ENCODE measurements at places on chromosomes 6 and 20. TPM values are rescaled to one million over a fixed set of nuclear protein-coding genes. Genes with fewer than 3 reads are reported as not detected.

Gene CST4
- total RNA-seq: not detected

DNA sequence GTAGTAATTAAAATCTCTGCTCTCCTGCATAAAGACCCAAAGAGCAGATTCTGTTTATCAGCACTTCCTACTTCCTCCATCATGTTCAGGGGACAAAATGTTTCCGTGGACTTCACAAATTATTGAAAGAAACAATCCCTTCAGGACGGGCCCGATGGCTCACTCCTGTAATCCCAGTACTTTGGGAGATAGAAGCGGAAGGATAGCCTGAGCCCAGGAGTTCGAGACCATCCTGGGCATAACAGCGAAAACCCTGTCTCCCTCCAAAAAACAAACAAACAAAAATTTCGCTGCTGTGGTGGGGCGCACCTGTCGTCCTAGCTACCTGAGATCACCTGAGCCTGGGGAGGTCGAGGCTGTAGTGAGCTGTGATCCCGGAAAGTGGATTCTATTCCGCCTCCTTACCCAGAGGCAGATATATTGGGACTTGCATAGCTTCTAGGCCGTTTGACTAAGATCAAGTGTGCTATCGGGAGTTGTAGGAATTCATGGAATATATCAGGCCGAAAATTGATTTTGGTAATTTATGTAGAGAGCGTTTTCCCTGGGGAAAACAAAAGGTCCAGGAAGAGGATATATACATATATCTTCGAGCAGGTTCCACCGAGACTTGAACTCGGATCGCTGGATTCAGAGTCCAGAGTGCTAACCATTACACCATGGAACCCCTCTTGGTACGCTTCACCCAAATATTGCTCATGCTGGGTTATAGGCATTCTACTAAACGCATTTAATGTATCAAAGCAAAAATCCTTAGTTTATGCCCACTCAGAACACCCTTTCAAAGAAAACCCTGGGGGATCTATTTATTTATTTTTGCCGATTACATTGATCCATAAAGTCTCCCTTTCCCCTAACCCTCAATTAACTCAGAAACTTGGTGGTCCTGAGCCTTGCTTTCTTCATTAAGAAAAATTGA is 74.5 kb upstream of the ZNF184 start:
- DNase-seq: no peak

Gene SYCP2L
- 0.25 TPM for total RNA-seq

DNA sequence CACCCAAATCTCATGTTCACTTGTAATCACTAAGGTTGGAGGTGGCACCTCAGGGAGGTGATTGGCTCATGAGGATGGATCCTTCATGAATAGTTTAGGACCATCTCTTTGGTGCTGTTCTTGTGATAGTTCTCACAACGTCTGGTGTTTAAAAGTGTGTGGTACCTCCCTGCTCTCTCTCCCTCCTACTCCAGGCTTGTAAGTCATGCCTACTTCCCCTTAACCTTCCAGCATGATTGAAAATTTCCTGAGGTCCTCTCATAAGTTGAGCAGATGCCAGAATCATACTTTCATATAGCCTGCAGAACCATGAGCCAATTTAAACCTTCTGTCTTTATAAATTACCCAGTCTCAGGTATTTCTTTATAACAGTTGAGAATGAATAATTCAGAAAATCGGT is 16.6 kb downstream of the HLA-A start:
- no peak for DNase-seq

DNA sequence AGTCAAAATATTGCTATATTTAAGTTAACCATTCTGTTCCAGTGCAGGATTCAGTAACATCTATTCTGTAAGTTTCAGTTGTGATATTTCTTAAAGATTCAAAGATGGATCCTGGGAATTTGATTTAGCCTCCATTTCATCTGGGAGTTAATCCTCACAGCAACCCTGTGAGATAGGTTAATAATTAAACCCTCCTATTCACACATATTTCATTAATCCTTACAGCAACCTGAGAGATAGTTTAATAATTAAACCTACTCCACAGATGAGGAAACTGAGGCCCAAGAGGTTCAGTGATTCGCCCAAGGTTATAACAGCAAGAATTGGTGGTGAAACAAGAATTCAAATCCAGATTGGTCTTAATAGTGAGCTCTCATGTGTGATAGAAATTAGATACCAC is 10.9 kb upstream of the ZBTB2 start:
- no peak for DNase-seq

Gene PPARD
- 21.9 TPM for total RNA-seq

Gene COL10A1
- not detected for total RNA-seq

- DNase-seq: no peak
These were observed 305.5 kb upstream of the SGK1 start for GRCh38 chr6:134623401-134623800.

GRCh38 chr6:13419422-13420195 is 67.8 kb downstream of the GFOD1 start:
- no peak for DNase-seq

Gene SMLR1
- total RNA-seq: not detected

- no peak for DNase-seq
These were observed 31.6 kb upstream of the CD93 start for GRCh38 chr20:23117738-23118137.

Gene TSBP1
- not detected for total RNA-seq

Gene ABCC10
- total RNA-seq: 22.8 TPM

GRCh38 chr6:159943968-159944598 is 24.8 kb upstream of the IGF2R start:
- no peak for DNase-seq

GRCh38 chr6:128099571-128100197 is 198.8 kb upstream of the THEMIS start:
- no peak for DNase-seq

Gene MYLIP
- 30.7 TPM for total RNA-seq

DNA sequence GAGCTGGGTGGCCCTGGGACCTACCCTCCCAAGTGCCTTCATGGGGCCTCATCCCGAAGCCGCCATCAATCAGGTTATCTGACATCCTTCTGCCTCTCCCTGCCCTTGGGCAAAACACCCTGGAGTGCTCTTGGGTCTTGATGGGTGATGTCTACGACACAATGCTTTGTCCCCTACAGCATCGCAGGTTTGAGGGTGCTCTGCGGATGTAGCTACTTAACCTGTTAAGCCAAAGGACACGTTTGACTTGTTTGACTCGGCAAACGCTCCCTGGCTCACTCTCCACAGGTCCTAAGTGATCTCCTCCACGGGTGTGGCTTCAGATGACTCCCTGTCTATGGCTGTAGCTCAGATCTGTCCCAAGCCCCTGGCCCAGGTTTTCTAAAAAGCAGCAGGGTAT is 35.6 kb downstream of the TBC1D7 start:
- DNase-seq: no peak

- DNase-seq: no peak
These were observed 16.6 kb downstream of the ZC3H12D start for GRCh38 chr6:149468179-149468578.
